Activated B cell treated with CpG ODN at 0.5 μM for 24 hours (primary cell): ENCODE measurements at places on chromosomes 12 and 14. TPM values are rescaled to one million over a fixed set of nuclear protein-coding genes. Genes with fewer than 3 reads are reported as not detected.

KRT77 gene
- total RNA-seq, result not detected in 2 replicates

ZDHHC22 gene
- total RNA-seq, result not detected in 2 replicates

- H3K27ac ChIP-seq, result no peak overlapping the region
- peaks cover 77% of the 10 kb centered on the region for H3K36me3 ChIP-seq
- no peak overlapping the region for H3K4me3 ChIP-seq
- H3K4me1 ChIP-seq, result peaks cover 8% of the 10 kb centered on the region
- H3K27me3 ChIP-seq, result no peaks in the 10 kb centered on the region
- no peak for DNase-seq
Observed at GRCh38 chr12:120102189-120103043, 14.1 kb downstream of the RAB35 start.

GRCh38 chr14:92439537-92440344 is 73.8 kb upstream of the RIN3 start:
- DNase-seq, result peak; percentile 32
- no peaks in the 10 kb centered on the region for H3K36me3 ChIP-seq
- H3K27ac ChIP-seq, result peak overlapping the region; percentile 31
- peak overlapping the region; percentile 29 for H3K4me3 ChIP-seq
- peaks cover 44% of the 10 kb centered on the region for H3K4me1 ChIP-seq

- H3K36me3 ChIP-seq, result no peaks in the 10 kb centered on the region
- H3K27me3 ChIP-seq, result no peaks in the 10 kb centered on the region
- H3K4me3 ChIP-seq, result peak overlapping the region; percentile 68
- H3K4me1 ChIP-seq, result peaks cover 18% of the 10 kb centered on the region
- DNase-seq, result no peak
Observed at GRCh38 chr12:24398605-24399004, 449.1 kb upstream of the SOX5 start.

GRCh38 chr12:6430124-6430989 is 14.4 kb upstream of the CD27 start:
- no peaks in the 10 kb centered on the region for H3K36me3 ChIP-seq
- peak overlapping the region; percentile 58 for H3K4me3 ChIP-seq
- H3K27me3 ChIP-seq, result no peaks in the 10 kb centered on the region
- no peak for DNase-seq
- peak overlapping the region; percentile 65 for H3K27ac ChIP-seq
